Central memory CD4-positive, alpha-beta T cell (primary cell): ENCODE measurements at places on chromosomes 11 and 22.

- peak; percentile 63 for DNase-seq
Observed at GRCh38 chr22:46661221-46661851, 41.1 kb downstream of the GRAMD4 start.

GRCh38 chr11:12185914-12186313, 75.5 kb downstream of the MICAL2 start:
- no peak for DNase-seq

DNA sequence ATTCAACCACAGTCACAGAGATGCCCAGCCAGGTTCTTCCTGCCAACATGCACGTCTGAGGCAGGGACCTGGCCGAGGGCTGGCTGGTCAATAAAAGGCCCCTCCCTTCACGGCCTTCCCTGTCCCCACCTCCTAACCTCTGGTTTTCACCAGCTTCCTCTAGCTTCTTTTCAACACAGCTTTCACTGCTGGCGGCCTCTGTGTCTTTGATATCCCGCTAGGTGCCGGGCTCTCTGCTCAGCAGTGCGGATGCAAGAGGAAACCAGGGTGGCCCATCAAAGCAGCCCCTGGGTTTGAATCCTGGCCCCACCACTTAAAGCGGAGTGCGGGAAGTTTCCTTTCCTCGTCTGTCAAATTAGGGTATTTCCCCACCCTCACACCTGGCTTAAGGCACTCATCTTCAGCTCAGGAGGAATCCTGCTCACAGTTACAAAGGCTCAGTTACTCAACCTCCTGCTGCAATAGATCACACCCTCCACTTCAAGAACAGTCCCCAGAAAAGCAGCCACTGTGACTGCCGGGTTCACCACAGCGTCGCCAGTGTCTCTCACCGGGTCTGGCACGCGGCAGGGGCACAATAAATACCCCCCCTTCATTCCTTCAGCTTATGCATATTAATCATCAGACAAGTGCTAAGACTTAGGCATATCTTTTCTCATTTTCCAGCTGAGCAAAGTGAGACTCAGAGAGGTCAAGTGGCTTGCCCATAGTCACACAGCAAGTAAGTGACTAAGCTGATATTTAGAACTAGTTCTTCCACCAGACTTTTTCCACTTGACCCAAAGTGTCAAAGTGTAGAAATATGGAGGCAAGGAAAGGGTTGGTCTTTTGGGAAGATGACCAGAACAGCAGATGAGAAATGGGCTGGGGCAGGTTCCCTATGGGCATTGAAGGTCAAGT, 45.7 kb downstream of the TXN2 start:
- DNase-seq: peak; percentile 77

DNA sequence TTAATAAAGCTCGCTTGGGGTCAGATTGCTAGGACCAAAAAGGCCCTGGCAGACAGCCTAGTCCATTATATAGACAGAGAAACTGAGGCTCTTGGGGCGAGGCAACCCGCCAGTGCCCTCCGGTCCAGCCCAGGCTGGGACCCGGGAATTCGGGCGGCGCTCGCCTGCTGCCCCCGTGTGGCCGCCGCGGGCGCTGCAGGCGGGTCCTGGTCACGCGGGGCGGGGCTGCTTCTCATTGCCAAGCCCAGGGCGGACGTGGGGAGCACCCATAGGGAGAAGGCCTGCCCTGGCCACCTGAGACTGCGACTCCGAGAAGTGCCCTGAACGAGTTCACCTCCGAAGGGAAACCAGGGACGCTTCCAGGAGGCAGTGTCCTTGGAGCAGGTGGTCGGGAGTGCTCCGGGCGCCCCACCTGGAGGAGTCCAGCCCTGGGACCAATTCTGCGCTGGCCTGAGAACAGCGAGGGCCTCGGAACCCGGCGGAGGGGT, 36.0 kb upstream of the CSNK1E start:
- peak; percentile 53 for DNase-seq

DNA sequence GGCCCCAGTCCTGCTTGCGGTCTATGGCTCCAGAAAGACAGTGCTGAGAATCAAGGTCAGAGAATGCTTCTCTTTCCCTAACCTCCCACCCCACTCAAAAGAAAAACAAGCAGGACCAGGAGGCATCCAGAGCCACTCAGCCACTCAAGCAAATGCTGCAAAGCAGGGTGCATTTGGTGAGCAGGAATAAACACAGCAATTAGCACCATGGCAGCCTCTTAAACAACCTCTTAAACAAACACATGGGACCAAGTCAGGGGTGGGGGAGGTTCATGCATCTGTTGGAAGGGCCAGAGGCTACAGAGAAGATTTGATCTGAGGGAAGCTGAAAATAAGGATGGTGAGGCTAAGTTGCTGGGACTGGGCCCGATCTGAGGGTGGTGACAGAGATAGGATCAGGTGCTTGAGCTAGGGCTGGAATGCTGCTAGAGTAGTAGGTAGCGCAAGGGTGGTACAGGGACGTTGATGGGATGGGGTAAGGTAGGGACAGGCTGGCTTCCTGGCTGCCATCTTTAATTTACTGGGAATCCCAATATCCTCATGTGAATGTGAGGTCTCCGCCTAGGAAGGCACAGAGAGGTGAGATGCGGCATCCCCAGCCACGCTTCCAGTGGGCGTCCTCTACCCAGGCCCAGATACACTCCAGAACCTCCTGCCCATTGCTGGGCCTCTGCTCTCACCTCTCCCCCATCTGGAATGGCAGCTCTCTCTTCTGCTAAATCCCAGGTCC, 26.6 kb upstream of the LMO1 start:
- DNase-seq: no peak

GRCh38 chr11:64869571-64870175, 8.7 kb downstream of the EHD1 start:
- no peak for DNase-seq

DNA sequence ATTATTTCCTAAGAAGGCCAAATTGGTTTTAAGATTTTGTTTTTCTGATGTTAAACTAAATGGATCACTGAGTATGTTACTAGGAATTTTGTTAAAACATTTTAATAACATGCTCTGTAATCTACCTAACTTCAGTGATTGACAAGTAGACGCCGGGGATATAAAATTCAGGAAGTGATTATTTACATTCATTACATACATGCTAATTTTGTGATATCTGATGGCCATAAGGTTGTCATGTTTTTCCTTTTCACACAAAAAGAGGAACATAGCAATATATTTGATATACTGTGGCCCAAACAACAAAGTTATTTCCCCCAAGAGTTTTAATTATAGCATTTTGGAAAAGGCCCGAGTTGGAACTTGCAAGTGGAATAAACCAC, 12.1 kb downstream of the SCUBE1 start:
- DNase-seq: no peak

DNA sequence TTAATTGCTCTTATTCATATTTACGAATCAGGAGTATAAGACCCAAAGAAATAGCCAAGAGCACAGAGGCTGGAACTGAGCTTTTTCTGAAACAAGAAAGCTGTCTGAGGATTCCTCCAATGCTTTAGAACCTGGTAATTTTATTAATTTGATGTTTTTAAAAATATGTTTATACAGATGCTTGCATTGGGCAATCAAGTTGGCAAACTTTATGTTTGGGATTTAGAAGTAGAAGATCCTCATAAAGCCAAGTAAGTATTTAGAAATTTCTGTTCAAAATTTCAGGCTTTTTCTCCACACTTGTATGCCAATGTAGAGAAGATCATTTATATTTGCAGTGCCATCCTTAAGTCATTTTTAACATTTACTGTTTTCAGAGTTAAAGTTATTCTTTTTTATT, 24.3 kb upstream of the HIKESHI start:
- DNase-seq: no peak

DNA sequence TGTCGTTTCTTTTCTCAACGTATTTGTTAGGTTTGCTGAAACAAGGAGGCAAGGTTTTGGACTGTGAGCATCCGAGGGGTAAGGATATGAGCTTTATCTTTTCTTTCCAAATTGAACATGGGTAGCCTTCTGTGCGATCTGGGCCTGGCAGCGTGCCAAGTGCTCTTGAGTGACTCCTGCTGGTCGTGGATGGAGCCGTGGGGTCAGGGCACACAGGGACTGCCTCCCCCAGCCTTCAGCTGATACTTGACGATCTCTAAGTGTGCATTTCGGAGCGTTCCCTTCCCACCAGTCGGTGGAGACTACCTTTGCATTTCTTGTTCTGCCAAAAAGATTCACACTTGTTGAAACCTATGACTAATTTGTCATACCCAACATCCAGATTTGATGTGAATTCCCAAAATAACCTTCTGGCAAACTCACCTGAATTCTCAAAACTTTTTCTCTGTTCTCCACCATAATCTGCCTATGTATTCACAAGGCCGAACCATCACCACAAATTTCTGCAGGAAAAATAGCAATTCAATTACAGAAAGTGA, 40.1 kb upstream of the CLMP start:
- DNase-seq: no peak

DNA sequence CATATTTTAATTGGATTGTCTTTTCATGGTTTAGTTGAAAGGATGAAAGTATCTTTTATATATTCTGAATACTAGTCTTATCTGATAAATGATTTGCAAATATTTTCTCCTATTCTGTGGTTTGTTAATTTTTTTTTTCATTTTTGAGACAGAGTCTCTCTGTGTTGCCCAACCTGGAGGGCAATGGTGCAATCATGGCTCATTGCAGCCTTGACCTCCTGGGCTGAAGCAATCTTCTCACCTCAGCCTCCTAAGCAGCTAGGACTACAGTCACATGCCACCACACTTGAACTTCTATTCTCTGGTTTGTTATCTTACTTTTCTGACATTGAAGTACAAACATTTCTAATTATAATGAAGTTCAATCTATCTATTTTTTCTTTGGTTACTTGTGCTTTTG, 30.0 kb upstream of the FAR1 start:
- no peak for DNase-seq

DNA sequence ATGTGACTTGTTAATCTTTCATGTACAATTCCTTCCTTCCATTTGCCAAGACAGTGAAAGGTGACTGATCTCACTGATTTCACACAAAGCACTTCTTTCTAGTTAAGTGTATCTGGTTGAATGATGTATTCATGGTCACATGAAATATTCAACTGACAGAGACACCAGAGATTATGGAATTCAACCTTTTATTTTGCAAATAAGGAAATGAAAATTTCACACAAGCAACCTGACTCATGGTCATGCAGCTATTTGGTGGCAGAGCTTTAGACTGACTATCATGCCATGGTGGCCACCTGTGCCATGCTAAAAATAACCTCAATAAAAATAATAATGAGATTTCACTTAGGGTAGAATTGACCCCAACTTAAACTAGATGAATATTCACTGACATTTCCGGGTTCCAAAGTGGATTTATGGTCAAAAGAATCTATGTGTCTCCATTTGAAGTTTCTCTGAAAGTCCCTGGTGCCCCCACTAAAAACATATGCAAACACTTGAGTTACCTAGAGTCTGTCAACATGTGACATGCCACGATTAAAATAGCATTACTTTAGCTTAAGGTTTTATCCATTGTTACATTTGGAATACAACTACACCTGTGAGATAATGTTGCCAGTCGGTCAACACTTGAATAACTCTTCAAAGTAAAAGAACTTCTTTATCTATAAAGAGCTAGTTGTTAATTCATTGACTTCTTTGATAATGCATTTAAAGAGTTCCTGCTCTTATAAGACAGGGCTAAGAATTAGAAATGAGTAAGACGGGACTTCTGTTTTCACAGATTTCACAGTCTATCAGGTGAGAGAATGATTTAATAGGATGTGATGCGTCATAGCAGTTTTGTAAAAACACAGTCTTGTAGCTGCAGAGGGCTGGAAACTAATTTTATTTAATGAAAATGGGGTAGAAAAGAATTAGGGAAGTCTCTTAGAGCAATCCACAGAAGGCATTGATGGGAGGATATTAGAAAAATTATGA, 94.6 kb upstream of the OR9G4 start:
- DNase-seq: no peak

GRCh38 chr11:17864478-17864941, 129.9 kb downstream of the KCNC1 start:
- no peak for DNase-seq

- no peak for DNase-seq
Observed at GRCh38 chr11:62656796-62657429, 3.8 kb upstream of the INTS5 start.

GRCh38 chr11:30435488-30435887, 112.6 kb downstream of the ARL14EP start:
- DNase-seq: no peak

DNA sequence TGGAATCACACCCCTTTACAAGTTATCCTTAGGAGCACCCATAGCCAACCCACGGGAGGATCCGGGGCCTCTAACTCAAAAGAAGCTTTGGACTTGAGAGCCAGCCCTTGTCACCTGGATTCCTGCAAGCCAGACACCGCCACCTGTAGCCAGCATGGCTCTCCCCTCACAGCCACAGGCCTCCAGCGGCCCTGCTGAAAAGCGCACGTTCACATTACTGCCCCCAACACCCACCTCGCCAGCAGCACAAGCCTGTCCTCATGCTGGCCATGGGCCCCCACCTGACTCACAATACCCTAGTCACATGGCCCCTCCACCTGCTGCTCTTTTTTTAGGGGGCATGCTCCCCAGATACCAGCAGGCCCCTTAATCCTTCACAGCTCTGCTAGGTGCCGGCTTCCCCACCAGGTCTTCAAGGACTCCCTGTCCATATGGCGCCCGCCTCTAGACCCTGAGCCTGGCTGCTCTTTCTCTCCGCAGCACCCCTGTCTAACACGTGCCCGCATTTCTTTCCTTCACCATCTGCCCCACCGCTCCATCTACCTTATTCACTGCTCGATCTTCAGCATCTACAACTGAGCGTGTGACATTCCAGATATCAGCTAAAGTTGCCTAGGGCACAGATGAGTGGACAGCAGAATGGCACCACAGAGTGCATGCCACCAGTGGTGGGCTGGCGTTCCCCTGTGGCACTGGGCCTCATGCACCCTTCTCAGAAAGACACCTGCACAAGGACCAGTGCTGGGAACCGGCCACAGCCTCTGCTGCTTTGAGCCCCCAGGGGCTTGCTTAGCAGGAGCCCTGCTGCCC, 6.6 kb downstream of the CARS1 start:
- DNase-seq: no peak

DNA sequence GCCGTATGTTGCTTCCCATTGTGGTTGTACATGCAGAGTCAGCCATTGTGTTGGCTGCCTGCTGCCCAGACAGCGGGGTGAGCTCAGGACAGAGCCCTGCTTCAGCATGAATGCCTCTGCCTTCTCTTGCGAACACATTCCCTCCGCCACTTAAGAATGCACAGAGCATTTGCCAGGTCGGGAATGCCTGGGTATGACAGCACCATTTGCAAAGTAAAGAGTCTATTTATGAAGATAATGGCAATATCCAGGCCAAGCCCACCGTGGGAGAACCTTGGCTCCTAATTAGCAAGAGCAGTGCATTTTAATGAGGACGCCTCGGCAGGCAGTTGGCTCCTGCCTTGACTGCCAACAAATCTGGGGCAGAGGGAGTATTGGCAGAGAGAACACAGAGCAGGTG, 62.5 kb upstream of the SORL1 start:
- DNase-seq: no peak
